ENCODE measurements at places on chromosomes 5 and 9.

DNA sequence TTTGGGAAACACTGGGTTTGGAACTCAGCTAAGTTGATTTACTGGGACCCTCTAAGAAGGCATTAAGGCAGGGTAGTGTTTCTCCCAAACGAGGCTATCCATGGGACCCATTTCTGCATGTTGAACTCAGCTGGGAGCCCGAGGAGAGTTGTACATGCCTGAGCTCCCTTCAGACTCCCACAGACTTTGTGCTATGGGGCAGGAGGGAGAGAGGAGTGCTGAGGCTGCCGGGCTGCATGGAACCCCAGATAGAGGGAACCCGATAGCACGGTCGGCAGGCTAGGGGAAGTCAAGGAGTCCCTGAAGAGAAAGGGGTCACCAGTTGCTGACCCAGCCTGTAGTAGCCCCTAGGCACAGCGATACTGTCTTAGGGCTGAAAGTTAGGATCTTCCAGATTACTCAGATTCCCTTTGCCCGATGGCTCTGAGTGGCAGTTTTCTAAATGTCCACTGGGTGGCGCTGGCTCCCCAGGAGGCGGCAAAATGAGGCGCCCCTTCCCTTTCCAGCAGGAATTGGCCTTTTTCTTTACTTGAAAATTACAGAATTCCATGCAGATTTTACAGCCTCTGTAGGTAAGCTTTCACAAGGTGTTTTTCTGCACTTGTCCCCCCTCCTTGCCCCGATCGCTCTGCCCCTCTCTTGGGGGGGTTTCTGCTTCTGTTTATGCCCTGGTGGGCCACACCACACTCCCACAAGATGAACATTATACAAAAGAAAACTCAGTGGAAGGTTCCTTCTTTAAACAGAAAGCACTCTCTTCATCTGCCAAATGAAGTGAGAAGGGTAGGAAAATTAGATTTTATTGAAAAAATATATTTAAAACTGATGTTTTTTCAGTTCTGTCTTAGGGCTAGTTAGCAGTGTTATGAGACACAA lies 17.8 kb downstream of the NANS start:
- peak; percentile 80 for DNase-seq

DNA sequence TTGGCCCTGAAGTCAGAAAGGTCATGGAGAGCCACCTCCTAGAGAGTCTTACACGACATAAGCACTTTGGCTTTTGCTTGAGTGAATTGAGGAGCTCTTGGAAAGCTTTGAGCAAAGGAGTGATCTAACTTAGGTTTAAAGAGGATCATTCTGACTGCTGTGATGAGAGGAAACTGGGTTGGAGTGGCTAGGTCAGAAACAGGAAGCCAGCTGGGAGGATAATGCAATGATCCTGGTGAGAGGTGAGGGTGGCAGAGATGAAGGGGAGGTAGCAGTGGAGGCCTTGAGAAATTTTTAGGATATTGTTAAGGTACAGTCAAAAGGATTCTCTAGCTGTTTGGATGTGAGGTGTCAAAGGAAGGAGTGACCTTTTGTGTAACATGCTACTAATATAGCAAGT lies 32.2 kb upstream of the ROPN1L start:
- DNase-seq: no peak

DNA sequence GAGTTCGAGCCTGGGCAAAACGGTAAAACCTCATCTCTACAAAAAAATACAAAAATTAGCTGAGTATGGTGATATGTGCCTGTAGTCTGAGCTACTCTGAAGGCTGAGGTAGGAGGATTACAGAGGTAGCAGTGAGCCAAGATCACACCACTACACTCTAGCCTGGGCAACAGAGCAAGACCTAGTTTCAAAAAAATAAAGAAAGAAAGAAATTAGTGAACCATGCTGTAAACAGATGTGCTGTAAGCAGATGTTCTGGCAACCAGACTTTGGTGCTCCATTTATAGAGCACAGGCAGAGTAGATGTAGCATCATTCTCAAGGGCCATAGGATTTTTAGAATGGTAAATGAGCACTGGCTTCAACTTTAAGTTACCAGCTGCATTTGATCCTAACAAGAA lies 115.4 kb downstream of the ST8SIA4 start:
- DNase-seq: no peak

DNA sequence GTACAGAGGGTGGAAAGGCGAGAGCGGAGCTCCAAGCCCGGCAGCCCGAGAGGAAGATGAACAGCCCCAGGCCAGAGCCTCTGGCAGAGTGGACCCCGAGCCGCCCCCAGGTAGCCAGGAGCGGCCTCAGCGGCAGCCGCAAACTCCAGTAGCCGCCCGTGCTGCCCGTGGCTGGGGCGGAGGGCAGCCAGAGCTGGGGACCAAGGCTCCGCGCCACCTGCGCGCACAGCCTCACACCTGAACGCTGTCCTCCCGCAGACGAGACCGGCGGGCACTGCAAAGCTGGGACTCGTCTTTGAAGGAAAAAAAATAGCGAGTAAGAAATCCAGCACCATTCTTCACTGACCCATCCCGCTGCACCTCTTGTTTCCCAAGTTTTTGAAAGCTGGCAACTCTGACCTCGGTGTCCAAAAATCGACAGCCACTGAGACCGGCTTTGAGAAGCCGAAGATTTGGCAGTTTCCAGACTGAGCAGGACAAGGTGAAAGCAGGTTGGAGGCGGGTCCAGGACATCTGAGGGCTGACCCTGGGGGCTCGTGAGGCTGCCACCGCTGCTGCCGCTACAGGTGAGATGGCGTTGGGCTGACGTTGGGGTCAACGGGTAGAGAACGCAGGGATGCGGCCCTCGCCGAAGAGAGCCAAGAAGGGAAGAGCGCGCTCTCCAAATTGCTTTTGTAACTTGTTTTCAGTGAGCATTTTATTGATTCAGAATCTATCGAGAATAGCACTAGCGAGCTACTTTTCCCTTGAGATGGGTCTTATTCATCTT lies at the start of gene PTGER4:
PTGER4 (plus strand) TSS at position 3 of the 769 bp plus-strand sequence. CDS start 1,079 bp downstream, outside the sequence.
- peak; percentile 30 for DNase-seq

- DNase-seq: no peak
Measured at GRCh38 chr5:58122848-58123392, 337.0 kb downstream of the PLK2 start.

DNA sequence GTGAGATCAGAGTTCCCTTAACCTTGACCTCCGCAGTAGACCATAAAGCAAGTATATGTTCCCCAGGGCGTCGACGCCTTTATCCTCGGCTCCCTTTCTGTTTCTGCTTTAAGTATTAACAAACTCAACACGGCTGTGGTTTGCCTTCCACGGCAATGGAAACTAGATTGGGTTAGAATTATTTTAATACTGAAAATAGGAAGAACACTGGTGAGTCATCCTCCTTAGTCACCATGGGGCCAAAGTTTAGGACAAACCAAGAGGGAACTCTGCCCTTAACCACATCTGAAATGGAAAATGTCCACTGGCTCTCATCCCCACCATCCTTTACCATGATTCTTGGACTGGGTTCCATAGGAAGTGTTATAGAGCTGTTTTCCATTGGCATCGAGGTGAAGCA lies 386.1 kb downstream of the ACTL7B start:
- DNase-seq: no peak

DNA sequence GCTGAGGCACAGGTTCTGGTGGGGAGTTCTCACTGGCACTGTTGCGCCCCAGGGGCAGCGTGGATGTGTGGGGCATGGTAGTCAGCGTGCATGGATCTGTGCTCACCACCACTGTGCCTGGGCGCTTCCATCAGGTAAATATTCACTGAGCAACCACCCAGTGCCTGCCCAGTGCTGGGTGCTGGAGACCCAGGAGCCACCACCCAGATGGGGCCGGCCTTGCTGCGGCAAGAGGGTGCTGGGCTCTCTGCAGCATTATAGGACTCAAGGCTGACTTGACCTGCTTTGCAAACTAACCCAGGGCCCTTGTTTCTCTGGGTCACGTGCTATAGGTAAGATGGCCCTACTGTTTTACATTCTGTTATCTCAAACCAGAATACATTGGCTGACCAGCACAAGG lies 60.5 kb downstream of the DAP start:
- DNase-seq: no peak
